ENCODE measurements at places on chromosomes 6 and 20. TPM values are rescaled to one million over a fixed set of nuclear protein-coding genes. Genes with fewer than 3 reads are reported as not detected.

Gene RREB1
- 12.4 TPM for total RNA-seq

Gene COL11A2
- 0.08 TPM for total RNA-seq

Gene CABLES2
- 0.47 TPM for total RNA-seq

Gene MAS1L
- total RNA-seq: not detected

Gene CAP2
- 3.2 TPM for total RNA-seq

Gene RGS17
- total RNA-seq: 12.7 TPM

Gene LRFN2
- total RNA-seq: not detected

Gene LY6G6F
- not detected for total RNA-seq

Gene TREML1
- total RNA-seq: not detected

Gene UTRN
- total RNA-seq: 115 TPM

Gene BPI
- 0.30 TPM for total RNA-seq

Gene PTPN1
- total RNA-seq: 25.4 TPM

Gene CCDC167
- 6.8 TPM for total RNA-seq

Gene BPIFA3
- total RNA-seq: not detected

Gene SMIM8
- total RNA-seq: 4.1 TPM

Gene KIF6
- total RNA-seq: 1.3 TPM

Gene FOXC1
- total RNA-seq: 0.59 TPM

Gene TXLNB
- 0.23 TPM for total RNA-seq

Gene IYD
- not detected for total RNA-seq

Gene FNDC11
- total RNA-seq: 0.30 TPM

Gene TPX2
- 40.1 TPM for total RNA-seq

Gene LHFPL5
- not detected for total RNA-seq

Gene EYA4
- under 0.01 TPM for total RNA-seq

Gene IL17F
- not detected for total RNA-seq

Gene PDE10A
- total RNA-seq: 1.9 TPM
